ENCODE measurements at places on chromosomes 12 and 14.

GRCh38 chr12:83008703-83009102 lies 322.0 kb downstream of the TMTC2 start:
- DNase-seq = no peak

- no peak for DNase-seq
These were observed 1352.9 kb downstream of the TMEM121 start for GRCh38 chr14:106879241-106879640.

DNA sequence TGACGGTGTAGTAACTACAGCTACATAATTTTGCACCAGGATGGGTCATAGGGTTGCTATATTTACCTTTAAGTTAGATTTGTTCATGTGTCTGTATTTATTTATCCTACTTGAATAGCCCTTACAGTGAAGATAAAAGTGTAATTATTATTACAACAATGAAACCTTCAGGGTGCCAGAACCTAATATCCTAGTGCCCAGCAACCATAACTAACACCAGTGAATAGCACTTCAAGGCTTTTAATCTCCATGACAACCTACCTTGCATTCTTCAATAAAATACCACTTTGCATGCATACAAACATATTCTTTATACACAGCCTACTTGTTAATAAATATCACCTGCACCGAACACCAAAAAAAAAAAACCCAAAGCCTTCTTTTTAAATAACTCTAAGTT lies 58.7 kb upstream of the G2E3 start:
- DNase-seq = no peak

DNA sequence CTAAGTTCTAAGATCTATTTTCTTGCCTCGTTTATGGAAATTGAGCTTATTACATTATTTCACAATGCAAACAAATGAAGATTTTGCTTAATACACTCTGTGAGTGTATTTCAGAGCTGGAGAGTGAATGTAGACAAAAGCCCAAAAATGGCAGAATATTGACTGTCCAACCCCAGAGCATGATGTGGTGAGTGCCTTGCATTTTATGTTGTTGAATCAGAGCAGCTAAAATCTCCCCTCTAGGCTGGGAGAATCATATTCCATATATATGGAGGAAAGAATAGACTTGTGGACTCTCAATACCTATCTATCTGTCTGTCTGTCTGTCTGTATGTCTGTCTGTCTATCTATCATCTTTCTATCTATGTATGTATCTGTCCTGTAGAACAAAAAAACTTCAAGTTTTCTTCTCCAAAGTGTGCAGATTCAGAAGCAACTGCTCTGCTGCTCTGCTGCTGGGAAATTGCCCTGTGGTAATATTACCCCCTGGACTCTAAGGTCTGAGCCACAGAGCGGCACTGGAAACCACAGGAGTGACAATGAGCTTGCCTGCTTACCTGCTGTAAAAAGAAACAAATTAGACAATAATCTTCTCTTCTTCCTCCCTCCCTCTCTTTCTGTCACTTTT lies 209.4 kb upstream of the PRICKLE1 start:
- DNase-seq = peak; percentile 75

- DNase-seq = no peak
These were observed 16.3 kb downstream of the BEGAIN start for GRCh38 chr14:100570726-100571454.

- no peak for DNase-seq
These were observed 6.2 kb downstream of the COA8 start for GRCh38 chr14:103568952-103569351.

DNA sequence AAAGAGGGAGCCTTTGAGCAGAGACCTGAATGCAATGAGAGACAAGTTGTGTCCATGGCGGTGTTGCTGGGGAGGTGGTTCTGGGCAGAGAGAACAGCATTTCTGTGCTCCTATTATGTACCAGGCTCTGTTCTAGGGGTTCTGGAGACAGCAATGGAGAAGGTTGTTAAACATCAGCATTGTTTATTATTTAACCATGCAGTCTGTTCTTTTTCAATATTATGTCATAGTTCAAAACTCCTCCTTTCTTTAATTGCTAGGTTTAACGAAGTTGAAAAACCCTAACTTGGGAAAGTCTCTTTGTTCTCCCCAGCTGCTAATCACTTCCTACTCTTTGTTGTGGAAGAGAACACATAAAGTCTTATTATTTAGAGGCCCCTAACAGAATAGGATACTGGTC lies 279.3 kb downstream of the RAD51B start:
- DNase-seq = no peak

- DNase-seq = no peak
These were observed 61.4 kb upstream of the BEGAIN start for GRCh38 chr14:100648474-100649172.
